WERI-Rb-1 (cell line): ENCODE measurements at places on chromosomes 3 and 15.

DNA sequence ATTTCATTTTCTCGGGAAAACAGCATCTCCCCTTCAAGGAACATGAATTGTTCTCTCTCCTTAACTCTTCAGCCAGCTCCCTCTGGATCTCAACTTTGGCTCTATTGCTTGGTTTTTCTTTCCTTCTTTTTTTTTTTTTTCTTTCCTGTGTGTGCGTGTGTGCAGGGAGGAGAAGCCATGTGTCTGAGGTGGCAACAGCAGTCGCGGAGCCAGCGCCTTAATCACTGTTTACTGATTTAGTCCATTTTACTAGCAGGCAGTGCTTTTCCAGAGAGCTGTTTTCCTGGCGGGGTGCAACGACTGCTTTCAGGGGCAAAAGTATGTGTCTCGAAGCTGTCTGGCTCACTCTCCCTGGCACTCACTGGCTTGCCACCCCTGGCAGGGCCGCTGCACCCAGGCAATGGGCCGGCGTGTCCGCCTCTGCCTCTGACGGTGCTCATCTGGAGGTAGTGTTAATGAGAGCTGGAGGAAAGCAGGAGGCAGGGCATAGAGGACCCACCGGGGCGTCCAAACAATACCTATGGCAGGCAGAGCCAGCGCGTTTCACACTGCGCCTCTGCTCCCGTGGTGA, 835.4 kb upstream of the NR2F2 start:
- no peak for DNase-seq

DNA sequence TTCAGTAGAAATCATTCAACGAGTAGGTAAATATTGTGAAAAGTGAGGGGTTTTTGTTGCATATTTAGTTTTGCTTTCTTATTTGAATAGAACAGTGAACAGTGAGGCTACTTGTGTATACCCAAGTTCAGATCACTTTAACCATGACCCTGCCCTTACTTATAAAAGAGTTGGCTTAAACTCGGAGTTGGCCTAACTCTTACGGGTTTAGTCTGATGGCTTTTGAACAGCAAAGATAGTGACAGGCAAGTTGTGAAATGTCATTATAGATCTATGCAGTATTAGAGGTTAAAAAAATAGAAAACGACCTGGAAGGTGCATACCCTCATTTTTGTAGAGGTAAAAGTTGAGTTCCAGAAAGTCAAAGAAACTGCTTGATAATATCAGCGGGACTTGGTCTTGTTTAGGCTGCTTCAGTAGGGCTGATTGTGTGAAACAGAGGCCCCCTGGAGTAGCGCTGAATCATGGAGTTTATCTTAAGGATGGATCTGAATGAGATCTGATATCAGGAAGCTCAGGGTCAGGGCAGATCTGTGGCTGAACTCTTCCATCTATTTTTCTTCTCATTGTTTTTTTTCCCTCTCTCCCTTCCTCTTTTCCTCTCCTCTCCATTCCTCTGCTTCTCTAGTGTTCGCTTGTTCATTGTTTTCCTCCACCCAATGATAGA, 359.8 kb downstream of the LPP start:
- no peak for DNase-seq

DNA sequence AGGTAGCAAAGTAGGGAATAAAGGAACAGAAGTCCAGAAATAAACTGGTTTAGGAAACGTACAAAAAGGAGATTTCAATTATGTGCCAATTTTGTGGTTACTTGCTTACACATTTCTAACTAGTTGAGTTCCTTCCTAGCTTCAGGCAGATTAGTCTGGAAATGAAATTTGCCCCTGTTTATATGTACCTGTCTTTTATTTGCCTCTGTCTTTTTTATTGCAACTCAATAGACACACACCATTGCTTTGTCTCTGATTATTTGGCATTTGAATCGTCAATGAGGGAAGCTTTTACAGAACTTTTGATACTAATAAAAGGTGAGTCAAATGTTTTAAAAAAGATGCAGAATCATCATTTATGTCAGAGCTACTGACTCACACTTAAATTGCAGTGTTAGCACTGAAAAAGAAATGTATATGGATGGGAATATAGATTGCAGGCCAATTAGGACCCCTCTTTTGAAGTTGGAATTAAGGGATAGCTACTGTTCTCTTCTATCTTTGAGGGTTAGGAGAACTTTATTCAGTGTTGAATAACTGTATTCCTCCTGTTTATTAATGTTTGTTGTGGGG, 60.5 kb downstream of the TRAK1 start:
- no peak for DNase-seq

- DNase-seq = no peak
These were observed 32.2 kb upstream of the KLHL25 start for GRCh38 chr15:85826756-85827515.

DNA sequence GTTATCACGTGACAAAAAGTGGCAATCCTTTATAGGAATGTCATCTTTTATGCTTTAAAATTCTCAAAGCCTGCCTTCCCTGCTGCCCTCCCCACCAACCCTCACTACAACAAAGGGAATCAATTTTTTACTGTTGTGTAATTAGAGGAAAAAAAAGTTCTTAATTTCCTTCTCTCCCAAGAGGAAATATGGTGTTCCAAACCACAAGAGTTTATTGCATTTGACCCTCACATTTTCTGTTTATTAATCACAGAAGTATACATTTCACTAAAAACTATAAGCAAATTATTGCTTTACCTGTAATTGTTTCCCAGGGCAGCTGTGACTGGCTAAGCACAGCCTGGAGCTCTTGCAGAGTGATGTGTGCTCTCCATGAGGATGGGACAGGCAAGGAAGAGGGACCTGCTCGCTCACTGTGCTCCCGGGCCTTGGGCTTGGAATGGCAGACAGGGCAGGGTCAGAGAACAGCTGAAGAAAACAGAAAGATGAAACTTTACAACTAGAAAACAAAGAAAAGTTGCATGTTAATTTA, 31.3 kb upstream of the ATP10A start:
- DNase-seq = no peak

- DNase-seq = no peak
These were observed 34.5 kb downstream of the RASGRP1 start for GRCh38 chr15:38530113-38530512.

- no peak for DNase-seq
These were observed 290.1 kb downstream of the MFSD1 start for GRCh38 chr3:159091936-159092335.

GRCh38 chr3:114307222-114307830, 13.5 kb downstream of the TIGIT start:
- DNase-seq = no peak

GRCh38 chr15:89171136-89172072, 50.0 kb downstream of the RLBP1 start:
- DNase-seq = peak; percentile 57

DNA sequence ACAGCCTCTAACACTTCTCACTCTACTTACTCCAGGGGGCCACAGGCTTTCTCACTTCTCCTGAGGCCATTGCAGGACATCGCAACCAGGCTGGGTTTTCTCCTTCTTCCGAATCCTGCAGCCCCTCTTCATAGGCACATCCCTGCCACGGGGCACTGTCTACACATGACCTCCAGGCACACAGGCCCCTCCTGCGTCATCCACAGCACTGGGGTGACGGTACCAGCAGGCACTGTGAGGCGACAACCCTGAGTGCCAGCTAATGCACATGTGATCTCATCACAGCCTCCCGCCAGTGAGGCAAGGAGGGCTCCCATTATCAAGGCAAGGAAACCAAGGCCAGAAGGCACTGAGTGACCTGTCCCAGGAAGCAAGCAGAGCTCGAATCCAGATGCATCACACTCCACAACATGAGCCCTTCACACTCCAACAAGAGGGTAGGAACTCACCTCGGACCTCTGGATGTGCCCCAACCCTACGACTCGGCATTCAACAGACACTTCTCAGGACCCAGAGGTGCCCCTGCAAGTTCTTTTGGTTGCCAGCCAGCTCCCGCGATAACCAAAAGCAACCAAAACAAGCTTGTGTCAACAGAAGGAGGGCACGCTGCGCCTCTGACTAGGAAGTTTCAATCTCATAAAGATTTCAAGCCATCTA, 16.7 kb downstream of the FAM174B start:
- peak; percentile 6 for DNase-seq

GRCh38 chr3:122416966-122417365, 1.1 kb upstream of the WDR5B start:
- DNase-seq = no peak

DNA sequence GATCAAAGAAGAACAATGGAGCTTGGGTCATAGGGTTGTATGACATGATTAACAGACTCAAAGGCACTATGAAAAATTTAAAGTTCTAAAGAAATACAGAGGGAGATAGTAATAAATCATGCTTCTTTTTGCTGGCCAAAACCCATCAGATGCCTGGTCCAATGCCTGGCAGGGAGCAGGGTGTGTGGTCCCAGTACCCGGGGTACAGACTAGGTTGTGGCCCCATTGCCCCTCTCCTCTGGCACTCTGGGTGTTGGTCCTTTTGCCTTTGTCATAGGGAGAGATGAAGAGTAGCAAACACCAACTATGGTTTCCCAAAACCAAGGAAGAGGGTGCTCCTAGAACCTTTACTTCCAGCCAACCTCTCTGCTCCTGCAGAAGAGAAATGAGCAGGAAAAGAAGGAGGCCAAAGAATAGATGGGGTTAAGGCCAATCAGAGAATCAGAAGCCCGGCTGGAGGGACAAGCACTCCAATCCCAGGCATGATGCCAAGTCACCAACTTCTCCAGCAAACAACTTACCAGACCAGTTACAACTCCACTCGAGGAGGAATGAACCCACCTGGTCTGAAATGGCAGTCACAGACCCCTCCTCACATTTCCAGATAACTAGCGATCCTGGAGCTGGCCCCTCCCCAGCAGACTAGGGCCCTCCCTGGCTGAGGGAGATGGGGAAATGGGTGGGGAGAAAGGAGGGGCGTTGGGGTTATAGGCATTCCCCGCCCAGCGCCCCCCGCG, 1.8 kb downstream of the IGDCC3 start:
- DNase-seq = no peak

DNA sequence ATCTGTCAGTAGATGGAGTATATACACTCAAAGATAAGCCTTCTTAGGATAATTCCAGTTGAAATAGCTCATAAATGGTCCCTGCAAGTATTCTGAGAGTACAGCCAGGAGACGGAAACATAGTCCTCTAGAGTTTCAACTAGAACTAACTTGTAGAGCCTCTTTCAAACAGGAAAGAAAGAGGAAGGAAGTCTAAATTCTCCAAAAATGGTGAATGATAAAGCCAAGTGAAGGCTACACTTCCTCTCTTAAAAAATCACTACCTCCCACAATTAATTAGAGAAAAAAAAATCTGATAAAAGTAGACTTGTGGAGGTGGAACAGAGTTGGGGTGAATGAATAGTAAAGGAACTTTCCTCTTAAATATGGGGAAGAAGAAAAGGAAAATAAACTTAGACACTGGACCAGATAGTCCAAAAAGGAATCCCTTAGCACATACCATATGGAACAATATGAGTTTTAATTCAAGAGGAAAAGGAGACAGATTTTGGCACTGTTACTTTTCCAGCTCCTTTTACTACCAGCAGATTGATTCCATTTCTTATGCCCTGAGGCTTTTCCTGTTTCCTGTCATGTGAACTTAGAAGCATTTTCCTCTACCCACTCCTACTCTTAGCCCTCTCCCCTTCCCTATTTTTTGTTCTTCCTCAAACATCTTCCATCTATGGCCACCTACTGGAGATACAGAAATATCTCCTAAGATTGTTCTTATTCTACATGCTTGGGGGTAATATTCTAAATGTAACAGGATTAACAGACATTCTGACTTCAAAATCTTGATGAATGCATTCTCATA, 207.6 kb downstream of the CHST2 start:
- no peak for DNase-seq

- DNase-seq = no peak
These were observed 137.5 kb downstream of the ZNF385D start for GRCh38 chr3:21613372-21614070.

GRCh38 chr15:89822951-89823711, 8.5 kb upstream of the ANPEP start:
- DNase-seq = no peak

- DNase-seq = no peak
These were observed 928.5 kb upstream of the ROBO1 start for GRCh38 chr3:80696280-80696679.

DNA sequence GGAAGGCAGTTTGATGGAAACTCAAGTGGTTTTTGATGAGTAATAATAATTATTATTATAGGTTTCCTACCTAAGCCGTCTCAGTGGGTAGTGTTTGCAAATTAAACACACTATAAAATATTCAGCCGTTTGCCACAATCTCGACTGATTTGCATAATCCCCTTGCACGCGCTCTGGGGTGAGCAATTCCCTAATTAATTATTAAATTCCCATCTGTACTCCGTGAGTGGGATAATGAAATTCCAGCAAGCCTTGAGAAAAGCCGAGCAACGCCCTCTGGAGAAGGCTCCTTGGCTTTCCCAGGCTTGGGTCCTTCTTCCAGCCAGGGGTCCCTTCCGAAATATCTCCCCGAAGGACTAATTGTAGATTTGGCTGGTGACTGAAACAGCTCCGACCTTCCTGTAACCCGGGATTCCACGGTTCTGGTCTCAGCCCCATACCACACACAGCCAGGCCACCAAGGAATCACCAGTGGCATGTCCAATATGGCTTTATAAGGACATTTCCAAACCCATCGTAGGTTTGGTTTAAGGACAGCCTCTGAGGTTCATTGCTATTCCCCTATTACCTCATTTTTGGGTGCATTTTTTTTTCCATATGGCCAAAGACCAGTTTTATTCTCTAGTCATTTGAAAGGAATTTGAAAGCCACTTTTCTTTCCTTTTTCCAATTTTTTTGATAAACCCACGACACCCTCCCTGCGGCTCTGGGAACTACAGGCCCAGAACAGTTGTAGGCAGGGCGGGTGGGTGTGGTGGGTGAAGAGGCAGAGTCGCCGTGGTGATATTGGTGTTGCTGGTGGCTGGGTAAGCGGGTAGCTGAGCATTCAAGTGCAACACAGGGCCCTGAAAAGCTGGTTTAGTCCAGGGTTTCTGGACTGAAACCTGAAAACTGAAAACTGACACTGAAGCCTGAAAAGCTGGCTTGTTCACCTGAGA, 33.2 kb upstream of the RGMA start:
- no peak for DNase-seq

GRCh38 chr15:36301947-36302346, 277.5 kb upstream of the CDIN1 start:
- DNase-seq = no peak
